Dermis blood vessel endothelial cell (primary cell): ENCODE measurements at places on chromosomes 11 and 22.

GRCh38 chr11:129278586-129279319, 86.6 kb upstream of the ARHGAP32 start:
- peak; percentile 32 for DNase-seq

- no peak for DNase-seq
Measured at GRCh38 chr11:87463486-87464102, 425.9 kb downstream of the TMEM135 start.

GRCh38 chr11:31879681-31880080, 68.6 kb upstream of the PAX6 start:
- DNase-seq, result no peak

- DNase-seq, result no peak
Measured at GRCh38 chr11:80846442-80846841, 1405.6 kb upstream of the TENM4 start.

GRCh38 chr11:125262830-125263218, 98.3 kb downstream of the PKNOX2 start:
- no peak for DNase-seq

DNA sequence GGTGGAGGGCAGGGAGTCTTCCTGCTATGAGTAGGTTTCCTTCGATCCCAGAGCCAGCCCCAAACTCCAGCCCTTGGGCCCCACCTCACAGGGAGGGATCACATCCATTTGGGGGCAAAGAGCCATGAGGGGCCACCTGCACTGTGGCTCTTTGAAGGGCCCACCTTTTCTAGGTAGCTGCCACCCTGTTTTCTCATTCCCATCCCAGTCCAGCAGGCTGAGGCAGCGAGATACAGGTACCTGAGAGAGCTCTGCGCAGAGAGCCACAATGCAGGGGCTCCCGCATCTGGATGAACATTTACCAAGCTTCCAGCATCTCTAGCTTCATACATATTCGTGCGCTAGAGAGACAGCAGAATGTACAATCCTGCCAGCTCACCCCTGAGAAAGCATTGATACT, 16.3 kb downstream of the FXYD6 start:
- no peak for DNase-seq

- no peak for DNase-seq
Measured at GRCh38 chr11:69295995-69296889, 2.3 kb downstream of the MYEOV start.

- no peak for DNase-seq
Measured at GRCh38 chr22:20875296-20875695, 16.5 kb downstream of the SNAP29 start.

DNA sequence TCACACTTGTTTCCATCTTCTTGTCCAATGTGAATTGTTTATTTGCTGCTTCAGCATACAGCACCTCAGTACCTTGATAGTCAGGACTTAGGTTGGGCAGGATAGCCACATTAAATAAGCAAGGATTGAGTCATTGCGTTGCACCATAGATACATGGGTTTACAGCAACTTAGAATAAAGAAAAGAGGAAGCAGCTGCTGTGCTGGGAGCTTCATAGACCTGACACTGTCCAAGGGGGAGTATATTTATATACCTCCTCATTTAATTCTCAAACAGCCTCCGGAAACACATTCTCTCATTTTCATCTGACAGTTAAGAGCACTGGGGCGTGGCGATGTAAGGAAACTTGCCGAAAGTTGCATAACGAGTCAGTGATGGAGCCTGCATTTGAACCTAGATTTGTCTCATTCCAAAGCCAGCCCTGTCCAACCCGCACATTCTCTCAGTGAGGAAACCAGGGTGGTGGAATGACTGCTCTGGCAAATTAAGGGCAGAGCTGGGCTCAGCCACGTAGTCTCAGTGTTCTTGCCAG, 42.2 kb downstream of the UBASH3B start:
- peak; percentile 50 for DNase-seq

GRCh38 chr22:50216684-50217520, 16.1 kb downstream of the SELENOO start:
- DNase-seq, result no peak

DNA sequence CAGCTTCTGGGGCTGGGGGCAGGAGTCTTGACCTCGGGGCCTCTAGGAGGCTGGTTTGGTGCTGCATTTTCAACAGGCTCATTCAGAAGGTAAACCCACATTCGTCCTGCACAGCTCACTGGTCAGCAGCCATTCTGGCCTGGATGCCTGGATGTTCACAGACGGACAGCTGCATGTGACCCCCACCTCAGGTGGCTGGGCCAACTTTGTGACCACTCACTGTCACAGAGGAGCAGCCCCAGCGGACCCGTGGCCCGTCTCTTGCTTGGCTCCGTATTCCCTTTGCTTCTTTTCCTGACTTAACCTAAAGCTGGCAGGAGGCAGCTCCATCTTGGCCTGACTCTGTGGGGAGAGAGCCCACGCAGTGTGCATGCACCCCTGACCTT, 8.2 kb downstream of the DGCR8 start:
- no peak for DNase-seq

- DNase-seq, result peak; percentile 76
Measured at GRCh38 chr11:47259232-47259977, 1.6 kb downstream of the NR1H3 start.

- no peak for DNase-seq
Measured at GRCh38 chr11:113315811-113316210, 1.4 kb downstream of the TTC12 start.

GRCh38 chr11:17722000-17722643, 2.8 kb downstream of the MYOD1 start:
- peak; percentile 50 for DNase-seq

- DNase-seq, result no peak
Measured at GRCh38 chr11:14812757-14813156, 79.3 kb downstream of the CYP2R1 start.

DNA sequence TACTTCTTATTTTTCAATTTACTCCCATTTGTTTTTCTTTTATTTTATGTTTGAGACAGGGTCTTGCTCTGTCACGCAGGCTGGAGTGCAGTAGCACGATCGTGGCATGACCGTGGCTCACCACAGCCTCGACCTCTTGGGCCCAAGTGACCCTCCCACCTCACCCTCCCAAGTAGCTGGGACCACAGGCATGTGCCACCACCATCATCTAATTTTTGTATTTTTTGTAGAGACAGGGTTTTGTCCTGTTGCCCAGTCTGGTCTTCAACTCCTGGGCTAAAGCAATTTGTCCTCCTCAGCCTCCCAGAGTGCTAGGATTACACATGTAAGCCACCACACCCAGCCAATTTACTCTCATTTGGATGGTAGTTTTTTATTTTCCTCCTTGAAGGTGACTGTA, 679.3 kb upstream of the CCDC179 start:
- no peak for DNase-seq

DNA sequence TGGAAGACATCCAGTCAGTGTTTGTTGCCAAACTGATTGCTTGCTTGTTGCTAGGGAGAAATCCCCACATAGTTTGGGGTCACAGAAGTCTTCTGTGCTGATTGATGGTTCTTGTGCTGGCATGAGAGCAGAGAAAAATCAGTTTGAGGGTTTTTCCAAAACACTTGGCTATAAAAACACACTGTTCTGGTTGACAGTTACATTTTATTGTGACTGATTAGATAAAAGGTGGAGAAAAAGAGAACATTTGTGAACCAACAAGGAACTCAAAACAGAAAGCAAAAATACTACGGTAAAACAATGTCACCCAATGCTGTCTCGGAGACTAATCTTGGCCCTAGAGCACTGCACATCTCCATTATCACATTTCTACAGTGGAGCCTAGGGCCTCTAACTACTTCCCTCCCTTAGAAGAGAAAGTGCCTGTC, 14.4 kb upstream of the EIF4G2 start:
- no peak for DNase-seq

- DNase-seq, result no peak
Measured at GRCh38 chr11:894575-895201, 15.9 kb downstream of the CHID1 start.

DNA sequence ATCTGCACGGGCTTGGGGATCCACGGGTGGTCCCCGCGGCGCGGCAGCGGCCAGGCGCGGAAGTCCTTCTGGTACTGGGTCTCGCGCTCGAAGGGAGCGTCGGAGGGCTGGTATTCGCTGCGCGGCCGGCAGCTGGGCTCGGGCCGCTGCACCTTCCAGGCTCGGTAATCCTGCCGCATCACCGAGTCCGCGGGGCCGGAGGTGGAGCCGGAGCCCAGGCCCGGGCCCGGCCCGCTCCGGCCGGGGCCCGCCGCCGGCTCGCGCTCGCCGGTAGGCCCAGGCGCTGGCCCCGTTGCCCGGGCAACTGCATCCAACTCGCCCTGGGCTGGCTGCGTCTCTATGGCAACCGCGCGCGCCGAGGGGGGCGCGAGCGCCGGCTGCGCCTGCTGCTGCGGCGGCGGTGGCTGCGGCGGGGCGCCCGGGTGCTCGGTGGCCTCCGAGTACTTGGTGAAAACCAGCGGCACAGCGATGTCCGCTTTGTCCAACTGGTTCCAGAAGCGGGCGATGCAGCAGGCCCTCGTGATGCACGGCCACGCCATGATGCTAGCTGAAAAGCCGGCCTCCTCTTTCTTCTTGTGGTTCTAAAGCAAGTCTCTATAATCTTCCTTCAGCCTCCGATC, 897 bp downstream of the MAP6 start:
- DNase-seq, result peak; percentile 25

- no peak for DNase-seq
Measured at GRCh38 chr11:111378861-111379601, at the start of gene POU2AF1. Gene POU2AF1 (minus strand): TSS chr11:111379275. CDS start chr11:111379177, 98 bp downstream.
